ENCODE measurements at places on chromosomes 4 and X.

GRCh38 chr4:48290146-48290772, 20.6 kb upstream of the TEC start:
- DNase-seq = peak; percentile 27

- DNase-seq = no peak
Observed at GRCh38 chrX:78958419-78959116, 13.4 kb downstream of the P2RY10 start.

DNA sequence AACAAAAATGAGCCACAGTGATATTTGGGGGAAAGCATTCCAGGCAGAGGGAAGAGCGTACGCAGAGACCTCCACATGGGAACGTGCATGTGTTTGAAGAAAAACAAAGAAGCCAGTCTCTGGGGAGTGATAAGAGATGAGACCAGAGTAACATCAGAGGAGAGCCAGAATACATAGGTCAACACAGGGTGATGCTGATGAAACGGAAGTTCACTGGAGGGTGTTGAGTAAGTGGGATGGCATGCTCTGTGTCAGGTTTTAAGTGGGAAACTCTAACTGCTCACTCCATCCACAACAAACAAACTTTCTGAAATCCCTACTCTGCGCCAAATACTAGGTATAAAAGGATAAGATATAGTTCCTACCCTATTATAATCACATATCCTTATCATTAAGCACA, 110.0 kb downstream of the ARHGAP6 start:
- no peak for DNase-seq

- DNase-seq = peak; percentile 88
Observed at GRCh38 chr4:8315435-8316250, 46.1 kb downstream of the HTRA3 start.

DNA sequence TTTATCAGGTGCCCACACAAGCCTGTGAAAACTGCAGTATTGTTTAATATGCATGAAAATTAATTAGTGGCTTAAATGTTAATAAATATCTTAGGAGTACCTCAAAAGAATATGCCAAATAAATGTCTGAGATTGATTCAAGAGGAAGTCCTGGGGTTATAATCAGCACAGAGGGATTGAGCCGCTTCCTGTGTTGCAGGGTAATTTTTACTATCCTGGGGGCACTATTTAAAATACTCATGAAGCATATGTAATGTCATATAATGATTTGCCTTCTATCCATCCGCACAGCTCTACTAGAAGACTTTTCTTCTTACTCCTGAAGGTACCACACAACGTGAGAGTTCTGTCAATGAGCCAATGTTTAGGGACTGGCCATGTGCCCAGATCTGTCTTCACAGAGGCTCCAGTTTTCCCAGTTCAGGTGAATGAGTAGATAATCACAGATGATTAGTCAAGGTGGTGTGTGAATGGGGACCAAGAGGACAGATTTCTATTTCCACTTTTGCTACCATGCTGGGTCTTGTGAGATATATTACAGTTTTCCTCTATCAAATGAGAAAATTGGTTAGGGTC, 233.3 kb downstream of the USP46 start:
- no peak for DNase-seq

- no peak for DNase-seq
Observed at GRCh38 chr4:4663028-4663427, 121.2 kb upstream of the STX18 start.

DNA sequence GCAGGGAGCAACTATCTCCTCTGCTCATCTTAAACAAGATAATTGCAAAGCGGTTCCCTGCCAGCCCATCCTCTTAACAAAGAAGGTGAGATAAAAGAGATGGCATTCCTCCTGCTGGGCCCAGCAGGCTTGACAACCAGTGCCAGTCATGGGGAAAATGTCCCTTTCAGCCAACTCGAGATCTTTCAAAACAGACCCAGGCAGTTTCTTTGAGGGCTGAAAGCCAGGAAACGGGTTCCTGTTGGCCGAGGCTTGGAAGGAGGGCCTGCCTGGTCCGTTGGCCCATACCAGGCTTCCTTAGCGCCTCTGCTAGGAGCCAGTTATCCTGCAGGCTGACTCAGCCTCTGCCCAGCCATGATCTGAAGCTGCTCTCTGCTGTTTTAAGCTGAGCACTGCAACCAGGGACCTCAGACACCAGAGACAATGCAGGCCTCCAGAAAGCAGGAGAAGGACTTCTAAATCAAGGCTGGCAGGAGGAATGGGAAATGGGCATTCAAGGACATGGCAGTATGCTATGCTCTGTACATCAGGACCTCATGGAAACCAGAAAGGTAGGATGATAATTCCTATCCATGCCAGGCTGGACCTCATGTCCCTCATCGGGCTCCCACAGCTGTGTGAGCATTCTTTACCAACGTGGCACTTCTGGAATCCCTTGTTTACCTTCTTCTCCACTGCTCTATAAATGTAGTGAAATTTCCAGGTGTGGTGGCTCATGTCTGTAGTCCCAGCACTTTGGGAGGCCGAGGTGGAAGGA, 42.4 kb upstream of the SLC2A9 start:
- DNase-seq = peak; percentile 27

GRCh38 chr4:110085131-110085530, 113.3 kb downstream of the ELOVL6 start:
- no peak for DNase-seq

- peak; percentile 10 for DNase-seq
Observed at GRCh38 chrX:129360175-129360574, 163.1 kb downstream of the SMARCA1 start.

DNA sequence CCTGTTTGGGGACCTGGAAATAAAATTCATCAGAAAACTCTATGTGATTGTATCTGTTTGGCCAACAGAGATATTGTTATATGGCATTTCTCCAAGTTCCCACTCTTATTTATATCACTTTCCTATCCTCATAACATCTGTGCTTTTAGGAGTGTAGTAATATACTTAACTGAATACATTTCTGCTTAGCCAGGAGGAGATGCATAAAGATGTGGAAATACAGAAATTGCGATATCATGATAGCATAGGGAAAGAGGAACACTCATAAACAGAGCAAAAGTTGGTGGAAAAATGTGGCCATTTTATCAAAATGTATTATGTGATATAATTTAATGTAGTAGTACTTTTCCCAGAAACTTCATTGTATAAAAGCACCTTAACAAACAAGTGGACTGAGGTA, 46.1 kb upstream of the TSPAN7 start:
- no peak for DNase-seq

GRCh38 chr4:132330994-132331393, 818.1 kb upstream of the PCDH10 start:
- DNase-seq = no peak

DNA sequence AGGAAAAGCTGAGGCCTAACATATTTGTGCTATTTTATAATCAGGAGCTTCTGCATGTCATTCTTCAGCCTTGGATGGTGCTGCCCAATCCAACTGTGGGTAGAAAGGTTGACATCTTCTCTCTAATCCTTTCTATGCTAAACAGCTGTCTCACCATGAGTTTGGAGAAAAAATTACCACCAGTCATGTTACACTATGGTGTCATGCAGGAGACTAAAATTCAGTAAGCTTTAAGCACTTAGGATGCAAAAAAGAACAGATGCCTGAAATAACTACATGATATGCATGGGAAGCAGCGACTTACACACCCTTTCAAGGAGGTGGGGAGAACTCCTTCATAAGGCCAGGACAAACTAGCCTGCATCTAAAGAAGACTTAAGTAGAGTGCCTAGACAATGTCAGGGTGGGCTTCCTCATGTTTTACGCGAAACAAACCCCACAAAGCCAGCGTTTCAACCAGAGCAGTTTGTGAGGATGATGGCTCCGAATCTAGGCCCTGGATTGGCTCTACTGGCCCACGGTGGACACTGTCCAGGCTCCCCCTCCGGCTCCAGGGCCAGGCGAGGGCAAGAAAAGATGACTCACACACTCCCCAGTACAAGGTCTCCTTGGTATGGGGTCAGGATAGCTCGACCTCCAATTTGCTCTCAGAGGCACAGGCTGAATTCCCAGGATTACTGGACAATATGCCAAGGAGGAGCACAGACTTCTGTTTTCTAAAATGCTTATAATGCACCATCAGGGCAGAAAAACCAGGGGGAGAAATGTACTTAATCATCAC, 45.1 kb downstream of the STX18 start:
- peak; percentile 11 for DNase-seq

- no peak for DNase-seq
Observed at GRCh38 chr4:126513596-126513995, 1119.2 kb upstream of the INTU start.

- no peak for DNase-seq
Observed at GRCh38 chr4:82223715-82224114, 150.1 kb downstream of the HNRNPD start.
